ENCODE measurements at places on chromosomes 4 and X.
A peak's percentile ranks its signal among the peaks of the same experiment; 100 is the strongest.

DNA sequence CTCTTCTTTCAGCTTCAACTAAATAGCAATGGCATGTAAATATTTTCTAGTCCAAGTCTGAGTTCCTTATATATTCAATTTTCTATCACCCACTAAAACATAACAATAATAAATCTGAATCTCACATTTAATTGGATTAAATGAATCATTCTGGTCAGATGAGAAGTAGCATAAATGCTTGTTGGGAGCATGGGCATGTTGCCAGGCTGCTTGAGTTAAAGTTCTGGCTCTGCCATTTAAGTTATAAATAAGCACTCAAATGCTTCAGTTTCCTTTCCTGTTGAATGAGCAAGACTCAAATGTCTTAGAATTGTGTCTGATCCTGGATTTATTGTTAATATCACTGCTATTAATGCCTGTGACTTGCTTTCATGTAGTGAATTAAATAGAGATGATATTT lies 496.3 kb downstream of the STPG2 start:
- no peak for DNase-seq

DNA sequence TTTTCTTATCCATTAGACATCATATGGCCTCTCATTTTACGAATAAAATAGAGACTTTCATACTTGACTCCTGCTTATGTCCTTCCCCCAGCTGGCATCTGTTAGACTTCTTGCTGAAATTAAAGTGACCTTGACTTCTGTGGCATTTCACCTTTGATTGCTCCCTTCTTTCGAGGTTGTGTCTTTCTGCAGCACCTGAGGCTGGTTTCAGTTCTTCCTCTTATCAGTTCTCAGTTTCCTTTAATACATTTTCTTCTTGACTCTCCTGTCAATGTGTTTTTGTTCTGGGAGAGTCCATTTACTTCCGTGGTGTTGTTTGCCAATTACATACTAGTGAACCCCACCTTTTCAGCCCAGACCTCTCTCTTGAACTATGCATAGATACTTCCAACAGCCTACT lies 81.6 kb downstream of the RBPJ start:
- DNase-seq = no peak

GRCh38 chrX:77967631-77968030 lies 1.8 kb downstream of the PGAM4 start:
- DNase-seq = no peak

DNA sequence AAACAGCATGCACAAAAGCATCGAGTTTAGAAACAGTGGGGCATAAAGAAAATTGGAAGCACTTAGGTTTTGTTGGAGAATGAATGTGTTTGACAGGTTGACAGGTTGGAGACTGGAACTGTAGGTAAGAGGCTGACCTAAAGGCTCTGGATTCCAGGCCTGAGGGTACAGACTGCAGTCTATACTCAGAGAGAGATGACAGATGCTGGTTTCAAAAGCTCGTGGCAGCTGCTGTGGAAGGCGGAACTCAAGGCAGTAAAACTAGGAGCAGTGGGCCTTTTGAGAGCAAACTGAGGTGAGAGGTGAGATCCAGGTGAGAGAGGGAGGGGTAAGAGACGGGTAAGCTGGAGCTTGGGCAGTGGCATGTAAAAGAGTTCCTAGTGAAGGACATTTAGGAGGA lies 415.2 kb downstream of the TRIML1 start:
- DNase-seq = no peak

DNA sequence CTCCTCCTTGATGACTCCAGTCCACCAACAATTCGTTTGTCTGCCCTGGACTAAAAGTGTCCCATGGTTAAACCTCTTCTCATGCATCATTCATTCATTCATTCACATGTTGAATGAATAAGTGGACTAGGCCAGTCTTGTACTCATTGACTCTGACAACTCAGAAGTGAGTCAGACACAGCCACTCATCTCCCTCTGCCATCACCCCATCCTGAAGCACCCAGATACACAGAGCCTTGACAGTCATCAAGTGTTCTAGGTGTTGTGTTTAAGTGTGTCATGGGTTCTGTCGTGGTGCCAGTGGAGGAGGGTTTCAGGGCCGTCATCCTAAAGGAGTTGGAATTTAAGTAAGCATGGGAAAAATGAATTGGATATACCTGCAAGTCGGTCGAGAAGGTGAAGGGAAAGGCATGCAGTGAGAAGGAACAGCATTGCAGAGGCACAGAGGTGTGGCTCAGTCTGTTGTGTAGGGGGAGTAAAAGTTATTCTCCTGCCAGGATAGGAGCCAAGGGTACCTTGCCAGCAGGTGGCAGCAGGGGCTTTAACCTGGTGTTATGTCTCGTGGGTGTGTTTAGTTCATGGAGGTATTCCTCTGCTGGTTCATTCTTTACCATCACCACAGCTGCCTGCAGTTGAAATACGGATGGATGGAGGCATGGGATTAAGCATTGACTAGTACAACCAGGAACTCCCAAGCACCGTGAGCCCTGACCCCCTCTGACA lies 18.3 kb downstream of the MAGED2 start:
- DNase-seq = no peak

GRCh38 chrX:71096760-71097032 lies 1.0 kb downstream of the FOXO4 start:
- no peak for DNase-seq

- DNase-seq = no peak
Measured at GRCh38 chrX:13123247-13123856, 78.9 kb upstream of the FAM9C start.

DNA sequence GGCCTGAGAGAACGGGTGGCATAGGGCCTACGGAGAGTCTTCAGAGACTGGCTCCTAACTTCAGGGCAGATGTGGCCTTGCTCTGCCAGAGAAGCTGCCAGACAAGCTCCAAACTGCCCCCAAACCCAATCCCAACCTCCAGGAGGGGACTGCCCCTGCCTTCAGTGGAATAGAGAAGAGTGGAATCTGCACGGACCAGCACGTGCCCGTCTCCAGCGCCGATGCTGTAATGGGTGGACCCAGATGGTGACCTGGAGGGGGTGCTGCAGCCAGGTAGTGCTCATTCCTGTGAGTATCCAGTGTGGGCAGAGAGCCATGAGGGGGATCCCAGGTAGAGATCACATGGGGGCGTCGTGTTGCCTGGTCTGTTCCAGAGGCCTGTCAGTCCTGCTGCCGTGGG lies 73.2 kb upstream of the NKX1-1 start:
- DNase-seq = peak; percentile 26

GRCh38 chr4:94673961-94674360 lies 83.8 kb upstream of the BMPR1B start:
- no peak for DNase-seq

DNA sequence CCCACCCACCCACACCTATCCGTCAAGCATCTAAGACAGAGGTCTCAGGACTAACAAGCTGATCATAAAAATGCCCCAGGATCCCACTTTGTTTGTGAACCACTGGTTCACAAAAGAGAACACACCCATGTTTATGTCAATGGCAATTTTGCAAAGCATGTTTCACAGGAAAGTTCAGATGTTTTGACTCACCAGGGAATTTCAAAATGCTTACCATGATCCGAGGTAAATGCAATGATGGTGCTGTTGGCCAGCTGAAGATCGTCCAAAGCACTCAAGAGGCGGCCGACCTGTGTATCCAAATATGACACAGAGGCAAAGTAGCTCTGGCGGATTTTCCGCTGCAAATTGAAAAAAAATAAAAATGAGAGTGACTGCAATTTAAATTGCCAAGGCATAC lies 15.0 kb downstream of the IDS start:
- no peak for DNase-seq

- no peak for DNase-seq
Measured at GRCh38 chrX:145213504-145213903, 33.8 kb upstream of the SPANXN1 start.

DNA sequence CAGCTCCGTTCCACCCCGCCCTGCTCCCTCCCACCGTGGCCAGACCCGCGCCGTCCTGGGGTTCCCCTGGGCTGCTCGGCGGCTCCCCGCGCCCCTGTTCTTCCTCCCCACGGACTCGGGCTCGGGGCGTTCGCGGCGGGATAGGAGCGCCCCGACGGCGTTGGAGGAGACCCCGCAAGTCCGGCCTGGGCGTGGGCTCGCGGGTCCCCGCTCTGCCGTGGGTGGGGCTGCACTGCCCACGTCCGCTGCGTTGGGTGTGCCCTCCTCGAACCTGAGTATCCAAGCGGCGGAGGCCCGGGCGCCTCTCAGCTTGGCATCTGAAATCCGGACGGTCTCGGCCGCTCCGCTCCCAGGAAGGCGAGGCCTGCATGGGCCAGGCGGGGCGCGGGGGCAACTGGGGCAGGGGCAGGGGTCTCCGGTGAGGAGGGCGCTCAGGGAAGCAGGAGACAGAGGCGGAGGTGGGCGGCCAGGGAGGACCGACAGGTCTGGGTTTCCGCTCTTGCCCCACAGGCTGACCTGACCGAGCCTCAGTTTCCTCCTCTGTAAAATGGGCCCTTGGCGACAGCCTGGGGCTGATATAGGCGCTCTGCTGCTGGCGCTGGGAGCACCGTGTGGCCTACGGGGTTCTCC lies 12.0 kb upstream of the NAT8L start:
- DNase-seq = no peak

DNA sequence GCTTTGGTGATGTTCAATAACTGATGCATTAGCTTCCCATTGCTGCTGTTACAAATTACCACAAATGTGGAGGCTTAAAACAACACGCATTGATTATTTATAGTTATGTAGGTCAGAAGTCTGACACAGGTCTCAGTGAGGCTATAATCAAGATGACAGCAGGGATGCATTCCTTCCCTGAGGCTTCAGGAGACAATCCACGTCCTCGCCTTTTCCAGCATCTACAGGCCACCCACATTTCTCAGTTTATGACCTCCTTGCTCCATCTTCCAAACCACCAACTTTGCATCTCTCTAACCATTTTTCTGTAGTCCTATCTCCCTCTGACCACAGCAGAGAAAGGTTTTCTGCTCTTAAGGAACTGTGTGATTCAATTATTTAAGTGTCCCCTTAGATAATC lies 92.5 kb downstream of the GASK1B start:
- no peak for DNase-seq

- DNase-seq = no peak
Measured at GRCh38 chr4:62455871-62456270, 1255.7 kb downstream of the ADGRL3 start.

GRCh38 chr4:183118141-183118540 lies 19.1 kb downstream of the WWC2 start:
- no peak for DNase-seq

GRCh38 chr4:119657111-119657611 lies 28.6 kb upstream of the PDE5A start:
- no peak for DNase-seq

- DNase-seq = no peak
Measured at GRCh38 chr4:86448871-86449270, 89.0 kb upstream of the MAPK10 start.

DNA sequence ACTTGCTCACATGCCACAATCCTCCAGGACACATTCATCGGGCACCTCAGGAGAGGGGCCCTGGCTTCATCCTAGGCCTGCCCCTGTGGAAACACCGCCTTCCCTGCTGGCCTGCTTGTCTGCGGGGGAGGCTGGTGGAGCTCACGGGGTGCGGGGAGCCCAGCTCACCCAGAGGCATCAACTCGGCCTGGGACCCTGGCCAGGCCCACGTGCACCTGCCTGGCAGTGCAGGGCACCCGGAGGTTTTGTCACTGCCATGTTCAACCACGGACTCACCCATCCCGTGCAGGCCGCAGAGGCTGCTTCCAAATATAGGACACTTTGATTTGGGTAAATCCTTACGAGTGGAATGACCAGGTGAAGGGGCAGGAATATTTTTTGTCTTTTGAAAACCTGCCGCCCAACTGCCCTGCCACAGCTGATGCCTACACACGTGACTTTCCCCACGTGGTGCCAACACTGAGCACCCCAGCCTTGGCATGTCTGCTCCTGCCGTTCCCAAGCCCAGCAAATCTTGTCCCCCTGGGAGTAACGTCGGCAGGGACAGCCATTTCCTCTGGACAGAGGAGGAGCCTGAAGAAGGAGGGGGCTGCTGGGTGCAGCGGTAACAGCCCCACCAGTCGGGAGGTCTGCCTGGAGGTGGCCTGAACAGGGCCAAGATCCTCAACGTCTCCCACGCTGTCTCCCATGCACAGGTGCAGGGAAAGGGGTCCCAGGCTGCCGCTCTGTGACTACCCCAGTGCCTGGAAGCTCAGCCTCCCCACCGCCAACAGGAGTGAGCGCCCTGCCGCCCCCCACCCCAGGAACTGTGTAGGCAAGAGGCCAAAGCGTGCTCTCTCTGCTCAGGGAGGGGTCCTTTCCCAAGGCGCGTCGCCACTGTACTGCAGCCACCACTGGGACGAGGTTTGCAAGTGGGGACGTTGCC lies 8.5 kb downstream of the MXD4 start:
- DNase-seq = peak; percentile 53

DNA sequence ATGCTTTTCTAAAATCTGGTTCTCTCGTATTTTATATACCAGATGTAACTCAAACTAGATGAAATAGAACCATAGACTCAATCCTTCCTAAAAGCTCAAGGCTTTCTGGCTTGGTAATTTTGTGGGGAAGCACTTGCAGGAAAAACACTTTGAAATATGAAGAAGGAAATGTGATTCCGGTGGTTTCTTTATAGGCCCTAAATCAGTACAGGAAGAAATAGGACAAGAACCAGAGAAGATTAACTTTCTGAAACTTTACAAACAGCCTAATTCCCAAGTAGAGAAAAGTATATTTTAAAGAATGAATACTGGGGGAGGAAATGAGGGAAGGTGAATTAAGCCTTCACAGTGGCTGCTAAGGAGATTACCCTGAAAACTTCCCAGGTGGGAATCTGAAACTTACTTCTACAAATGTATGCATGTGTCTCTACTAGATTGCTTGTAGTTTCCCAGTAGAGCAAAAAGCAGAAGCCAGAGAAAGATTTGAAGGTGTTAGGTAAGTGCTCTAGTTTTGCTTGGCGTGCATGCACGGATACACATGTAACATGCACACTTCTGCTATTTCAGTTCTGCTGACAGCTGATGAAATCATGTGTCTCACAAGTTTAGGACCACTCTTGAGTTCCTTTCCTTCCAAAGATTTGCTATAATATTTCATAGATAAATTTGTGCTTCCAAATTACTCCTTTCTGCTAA lies 92.1 kb downstream of the AFF1 start:
- no peak for DNase-seq

- no peak for DNase-seq
Measured at GRCh38 chrX:114584375-114584943, 573 bp downstream of the HTR2C start.

DNA sequence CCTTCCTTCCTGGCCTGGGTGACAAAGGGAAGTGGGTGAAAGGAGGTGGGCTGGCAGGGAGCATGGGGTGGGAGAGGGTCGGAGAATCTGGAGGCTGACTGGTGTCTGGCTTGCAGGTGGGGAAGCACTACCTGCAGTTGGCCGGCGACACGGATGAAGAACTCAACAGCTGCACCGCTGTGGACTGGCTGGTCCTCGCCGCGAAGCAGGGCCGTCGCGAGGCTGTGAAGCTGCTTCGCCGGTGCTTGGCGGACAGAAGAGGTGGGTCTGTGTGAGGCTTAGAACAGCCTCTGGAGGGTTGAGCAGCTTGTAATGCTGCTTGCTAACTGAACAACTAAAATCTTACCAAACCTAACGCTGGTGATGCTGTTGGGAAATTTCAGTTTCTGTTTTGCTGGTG lies 19.2 kb downstream of the WFS1 start:
- DNase-seq = no peak

GRCh38 chr4:76850010-76850441 lies 47.9 kb downstream of the SOWAHB start:
- no peak for DNase-seq
